Left lung (tissue), 14 donors: ENCODE measurements at places on chromosomes 3 and 15.

GRCh38 chr3:121660356-121661171 is at the start of gene HCLS1:
Gene HCLS1 (minus strand): TSS chr3:121660903. CDS start chr3:121658347, 2,556 bp downstream.
- DNase-seq: no peak

DNA sequence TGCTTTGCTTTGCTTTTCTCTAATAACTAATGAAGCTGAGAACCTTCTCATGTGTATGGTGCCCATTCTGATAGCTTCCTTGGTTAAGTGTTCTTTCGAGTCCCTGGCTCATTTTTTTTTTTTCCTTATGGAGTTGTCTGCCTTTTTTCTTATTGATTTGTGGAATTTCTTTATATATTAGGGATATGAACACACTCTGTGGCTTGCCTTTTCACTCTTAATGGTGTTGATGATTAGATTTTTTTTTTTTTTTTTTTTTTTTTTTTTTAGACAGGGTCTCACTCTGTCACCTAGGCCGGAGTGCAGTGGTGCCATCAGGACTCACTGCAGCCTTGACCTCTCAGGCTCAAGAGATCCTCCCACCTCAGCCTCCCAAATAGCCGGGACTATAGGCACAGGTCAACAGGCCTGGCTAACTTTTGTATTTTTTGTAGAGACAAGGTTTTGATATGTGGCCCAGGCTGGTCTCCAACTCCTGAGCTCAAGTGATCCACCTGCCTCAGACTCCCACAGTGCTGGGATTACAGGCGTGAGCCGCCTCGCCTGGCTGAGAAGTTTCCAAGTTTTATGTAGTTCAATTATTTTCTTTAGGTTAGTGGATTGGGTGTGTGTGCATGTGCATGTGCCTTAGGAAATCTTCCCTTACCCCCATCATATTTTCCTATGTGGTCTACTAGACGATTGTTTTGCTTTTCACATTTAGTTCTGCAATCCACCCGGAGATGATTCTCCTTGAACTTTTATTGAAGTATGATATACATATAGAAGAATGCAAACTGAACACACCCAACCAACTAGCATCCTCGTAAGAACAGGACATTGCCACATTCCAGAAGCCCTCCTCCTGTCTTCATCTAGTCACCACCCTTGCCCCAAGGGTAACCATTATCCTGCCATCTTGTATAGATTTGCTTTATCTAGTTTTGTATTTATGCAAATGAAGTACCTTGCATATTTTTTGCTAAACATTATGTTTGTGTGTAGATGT is 1.7 kb upstream of the SNRPA1 start:
- no peak for DNase-seq

DNA sequence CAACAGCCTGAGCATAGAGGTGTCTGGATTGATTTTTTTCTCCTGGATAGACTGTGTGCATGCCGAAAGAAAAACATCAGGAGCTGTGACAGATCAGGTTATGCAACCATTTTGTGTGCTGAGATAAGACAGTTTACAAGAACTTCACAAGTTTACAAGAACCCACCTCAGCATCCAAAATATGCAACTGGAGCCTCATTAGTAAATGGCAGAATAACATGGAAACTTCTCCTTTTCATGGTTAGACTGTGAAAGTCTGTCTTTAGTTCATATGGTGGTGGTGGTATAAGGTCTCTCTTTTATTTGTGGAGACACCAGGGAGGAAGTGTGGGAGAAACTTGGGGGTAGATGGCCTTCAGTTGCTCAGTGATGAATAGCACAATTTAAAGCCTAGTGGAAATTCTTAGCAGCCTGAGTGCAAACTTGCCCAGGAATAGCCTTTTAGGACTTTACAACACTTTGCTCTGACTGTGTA is 3.7 kb upstream of the ZNF609 start:
- no peak for DNase-seq

DNA sequence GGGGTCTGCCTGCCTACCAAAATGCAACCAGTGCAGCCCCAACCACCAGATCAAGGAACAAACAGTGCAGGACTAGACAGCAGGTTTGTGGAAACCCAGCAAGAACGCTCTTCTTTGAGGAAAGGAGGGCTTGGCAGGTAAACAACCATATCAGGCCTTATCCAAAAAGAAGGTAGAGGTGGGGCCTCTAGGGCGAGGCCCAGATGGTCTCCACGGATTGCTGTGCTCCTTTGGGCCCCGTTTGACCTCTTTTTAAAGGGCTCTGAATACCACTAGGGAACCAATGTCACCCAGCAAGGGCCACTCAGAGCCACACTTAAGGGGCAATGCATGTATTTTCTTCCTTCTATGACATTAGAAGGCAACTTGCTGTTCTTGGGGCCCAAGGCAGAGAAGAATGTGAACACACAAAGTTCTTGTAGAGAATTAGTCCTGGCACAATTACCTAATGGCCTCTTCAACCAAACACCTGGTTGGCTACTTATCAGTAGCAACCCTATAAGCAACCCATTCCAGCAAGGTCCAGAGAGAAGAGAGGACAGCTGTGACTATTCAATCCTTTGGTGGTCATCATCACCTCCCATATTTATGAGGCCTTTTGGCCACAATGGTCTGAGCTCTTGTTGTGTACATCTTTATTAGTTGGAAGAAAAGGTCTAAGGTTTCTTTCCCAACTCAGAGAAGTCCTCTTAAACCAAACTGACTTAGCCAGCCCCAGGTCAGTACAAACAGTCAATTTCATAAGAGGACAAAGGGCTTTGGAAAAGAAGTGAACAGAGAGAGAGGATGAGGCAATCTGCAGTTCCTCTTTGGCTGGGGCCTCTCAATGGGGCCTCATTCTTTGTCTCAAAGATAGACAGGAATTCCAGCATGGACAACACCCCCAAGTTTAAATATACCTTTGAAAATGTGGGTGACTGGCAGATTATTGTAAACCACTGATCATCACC is 36.0 kb downstream of the FOXP1 start:
- DNase-seq: no peak

DNA sequence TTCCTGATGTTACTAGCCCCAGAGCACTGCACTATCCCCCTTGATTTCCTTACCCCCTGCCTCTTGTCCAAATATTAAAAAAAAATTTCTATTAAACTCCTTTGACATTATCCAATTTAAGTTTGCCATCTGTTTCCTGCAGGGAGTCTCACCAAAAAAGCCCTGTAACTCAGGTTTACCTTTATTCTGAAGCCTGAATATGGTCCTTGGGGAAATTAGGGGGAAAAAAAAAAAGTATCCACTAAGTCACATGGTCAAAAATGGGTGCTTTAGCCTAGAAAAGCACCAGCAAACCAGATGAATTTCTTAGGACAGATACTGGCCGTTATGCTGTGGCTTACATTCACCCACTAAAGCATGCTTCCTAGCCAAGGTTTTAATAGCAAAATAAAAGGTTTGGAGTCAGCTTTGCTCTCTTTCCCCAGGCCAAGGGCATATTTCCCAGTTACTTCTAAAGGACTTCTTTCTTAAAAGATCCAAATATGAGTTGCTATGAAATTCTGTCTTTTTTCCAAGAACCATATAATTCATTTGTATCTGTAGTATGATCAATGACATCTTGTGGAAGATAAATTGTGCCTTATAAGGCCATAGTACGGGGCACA is 394.9 kb downstream of the LSAMP start:
- DNase-seq: no peak

DNA sequence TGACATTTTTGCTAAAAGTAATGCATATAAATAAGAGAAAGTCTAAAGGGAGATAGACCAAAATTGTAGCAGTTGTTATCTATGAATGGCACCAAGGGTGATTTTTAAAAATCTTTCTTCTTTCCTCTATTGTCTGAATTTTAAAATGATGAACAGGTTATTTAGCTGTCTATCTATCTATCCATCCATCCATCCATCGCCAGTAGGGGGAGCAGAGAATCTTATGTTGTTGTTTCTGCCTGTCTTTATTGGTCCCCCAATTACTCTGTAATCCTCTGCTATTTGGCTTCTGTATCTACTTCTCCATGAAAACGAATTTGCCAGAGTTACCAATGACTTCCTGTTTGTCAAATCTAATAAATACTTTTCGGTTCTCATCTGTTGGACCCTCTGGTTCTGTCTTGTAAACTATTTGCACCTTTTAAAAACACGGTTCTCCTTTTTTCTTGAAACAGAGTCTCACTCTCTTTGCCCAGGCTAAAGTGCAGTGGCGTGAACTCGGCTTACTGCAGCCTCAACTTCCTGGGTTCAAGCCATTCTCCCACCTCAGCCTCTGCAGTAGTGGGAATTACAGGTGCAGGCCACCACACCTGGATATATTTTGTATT is 86.0 kb downstream of the ECT2 start:
- no peak for DNase-seq
